ENCODE measurements at places on chromosomes 4 and X.
A peak's percentile ranks its signal among the peaks of the same experiment; 100 is the strongest.

DNA sequence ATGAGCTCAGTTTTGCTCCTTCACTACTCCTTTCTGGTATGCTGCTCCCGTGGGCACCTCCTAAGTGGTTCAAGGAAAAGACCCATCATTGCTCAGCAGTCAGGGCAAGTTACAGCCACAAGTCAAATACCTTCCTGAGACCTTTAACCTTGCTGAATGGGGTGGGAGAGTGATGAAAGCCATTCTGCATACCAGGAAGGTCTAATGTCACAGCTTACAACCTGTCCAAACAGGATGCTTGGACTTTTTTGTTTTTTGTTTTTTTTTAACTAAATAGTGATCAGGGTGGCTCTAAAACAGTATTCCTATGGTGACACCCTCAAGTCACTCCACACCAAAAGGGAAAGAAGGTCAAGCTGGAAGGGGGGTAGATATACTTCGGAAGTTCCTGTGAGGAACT, 93.1 kb downstream of the GPC3 start:
- DNase-seq = no peak

- no peak for DNase-seq
Observed at GRCh38 chr4:23337292-23337691, 552.6 kb downstream of the PPARGC1A start.

- no peak for DNase-seq
Observed at GRCh38 chr4:700587-701264, 4.9 kb upstream of the PCGF3 start.

- DNase-seq = no peak
Observed at GRCh38 chrX:147917700-147918695, 6.3 kb downstream of the FMR1 start.

DNA sequence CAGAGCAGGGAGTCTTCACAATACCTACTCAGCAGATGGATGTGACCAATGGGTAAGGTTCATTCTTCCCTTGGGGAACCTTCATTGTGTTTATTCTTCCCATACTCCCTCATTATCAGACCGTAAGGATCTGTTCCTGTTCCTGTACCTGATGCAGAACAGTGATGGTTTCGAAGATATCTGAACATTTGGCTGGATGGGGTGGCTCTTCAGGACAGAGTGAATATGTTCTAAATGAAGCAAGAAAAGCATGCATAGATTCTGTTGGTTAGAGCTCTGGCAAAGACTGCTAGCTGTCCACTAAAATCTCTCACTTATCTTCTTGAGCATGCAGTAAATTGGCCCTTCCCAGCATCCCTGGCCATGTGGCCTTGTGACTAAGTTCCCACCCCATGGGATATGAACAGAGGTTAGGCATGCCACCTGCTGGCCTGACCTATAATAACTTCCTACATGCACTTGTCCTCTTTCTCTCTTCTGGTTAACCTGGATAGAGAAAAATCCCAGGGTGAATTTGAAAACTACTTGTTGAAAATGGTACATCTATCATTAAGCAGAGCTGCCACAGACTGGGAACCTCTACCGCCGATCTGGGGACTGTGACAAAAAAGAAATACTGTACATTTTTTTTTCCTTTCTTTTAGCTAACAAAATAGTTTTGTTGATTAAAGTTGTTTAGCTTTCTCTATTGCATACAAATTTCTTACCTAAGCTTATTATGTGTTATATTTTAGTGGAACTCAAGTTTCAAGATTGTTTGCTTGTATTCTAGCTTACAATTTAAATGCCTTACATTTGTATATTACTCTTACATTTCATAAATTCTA, 60.0 kb upstream of the BANK1 start:
- DNase-seq = peak; percentile 21

DNA sequence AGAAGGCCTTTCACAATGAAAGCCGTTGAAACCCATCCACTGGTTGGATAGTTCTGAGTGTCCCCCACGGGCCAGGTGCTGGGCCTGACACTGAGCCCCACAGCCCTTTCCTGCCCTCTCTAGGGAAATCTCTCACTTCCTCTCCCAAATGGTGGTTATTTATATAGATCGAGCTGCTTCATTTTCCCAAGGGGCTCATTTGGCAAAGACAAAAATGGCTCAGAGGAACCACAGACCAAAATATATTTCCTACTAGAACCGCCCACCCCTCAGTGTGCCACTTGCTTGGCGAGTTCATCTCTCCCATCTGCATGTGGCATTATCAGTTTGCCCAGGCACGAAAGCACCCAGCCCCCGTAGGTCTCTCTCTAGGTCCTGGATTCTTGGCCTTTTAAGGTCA, 53.3 kb upstream of the STIM2 start:
- no peak for DNase-seq

DNA sequence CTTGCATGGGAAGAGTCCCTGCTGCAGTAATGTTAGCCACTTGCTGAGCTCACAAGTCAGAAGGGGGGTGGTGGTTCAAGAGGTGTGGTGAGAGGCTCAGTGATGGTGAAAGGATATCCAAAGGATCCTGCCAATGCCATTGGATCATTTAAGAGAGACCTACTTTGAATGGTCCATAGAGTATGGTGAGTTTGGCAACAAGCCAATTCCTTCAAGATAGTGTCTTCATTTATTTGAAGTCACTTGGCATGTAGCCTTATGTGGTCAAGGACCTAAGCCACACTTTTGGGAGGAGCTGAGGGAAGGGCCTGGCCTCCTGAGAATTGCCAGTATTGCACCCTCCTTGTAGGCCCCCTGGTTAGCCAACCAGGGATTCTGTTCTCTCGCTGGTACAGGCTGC, 87.9 kb downstream of the TSPAN7 start:
- no peak for DNase-seq

- no peak for DNase-seq
Observed at GRCh38 chr4:1195109-1195671, 22.8 kb upstream of the SPON2 start.

DNA sequence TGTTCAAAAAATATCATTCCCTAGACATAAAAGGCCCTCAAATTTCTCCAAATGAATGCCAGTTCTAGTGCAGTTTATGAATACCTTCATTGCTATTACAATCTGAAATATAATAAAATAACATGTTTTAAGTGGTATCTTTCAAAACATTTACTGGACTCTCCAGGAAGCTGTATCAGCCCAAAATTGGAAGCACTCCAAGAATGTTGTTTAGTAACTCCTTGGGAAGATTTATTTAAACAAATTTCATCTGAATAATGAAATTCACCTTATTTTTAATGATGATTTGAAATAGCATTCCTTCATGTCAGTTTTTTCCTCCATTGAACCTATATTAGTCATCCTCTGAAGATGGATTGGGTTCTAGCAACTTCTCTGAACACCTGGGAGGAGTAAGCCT, 217.2 kb upstream of the PCDH18 start:
- no peak for DNase-seq

DNA sequence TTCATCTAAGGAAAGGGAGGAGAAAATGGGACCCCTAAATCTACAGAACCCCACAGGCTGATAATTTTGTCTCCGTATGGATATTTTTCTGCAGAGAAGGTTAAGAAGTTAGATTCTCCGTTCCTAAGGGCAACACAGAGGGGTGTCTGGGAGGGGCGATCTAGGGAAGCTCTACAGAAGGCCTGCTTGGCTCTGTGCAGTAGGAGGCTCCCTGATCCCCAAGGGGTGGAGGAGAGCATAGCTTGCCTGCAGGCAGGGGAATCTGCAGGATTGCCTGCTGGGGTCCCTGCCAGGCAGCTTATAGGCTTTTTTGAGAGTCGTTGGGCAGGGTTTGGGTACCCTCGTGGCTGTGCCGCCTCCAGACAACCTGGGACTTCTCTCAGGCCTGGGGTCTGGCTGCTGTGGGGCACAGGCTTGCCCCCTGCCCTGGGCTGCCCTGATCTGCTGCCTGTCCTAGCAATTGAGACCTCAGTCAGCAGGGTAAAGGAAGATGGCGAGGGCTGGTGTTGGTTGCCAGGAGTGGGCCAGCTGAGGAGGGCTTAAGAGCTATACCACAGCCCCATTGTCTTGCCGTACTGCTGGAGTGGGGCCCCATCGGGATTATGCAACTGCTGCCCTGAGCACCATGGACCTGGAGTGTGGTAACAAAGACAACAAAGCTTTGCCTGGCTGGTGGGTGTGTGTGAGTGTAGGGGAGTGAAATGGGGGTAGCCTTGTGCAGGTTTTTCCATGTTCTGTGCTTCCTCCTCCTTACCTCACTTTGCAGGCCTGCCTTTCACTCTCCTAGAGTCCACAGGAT, 74.1 kb downstream of the EFNB1 start:
- no peak for DNase-seq

GRCh38 chrX:101229170-101229569, 9.6 kb downstream of the DRP2 start:
- no peak for DNase-seq

DNA sequence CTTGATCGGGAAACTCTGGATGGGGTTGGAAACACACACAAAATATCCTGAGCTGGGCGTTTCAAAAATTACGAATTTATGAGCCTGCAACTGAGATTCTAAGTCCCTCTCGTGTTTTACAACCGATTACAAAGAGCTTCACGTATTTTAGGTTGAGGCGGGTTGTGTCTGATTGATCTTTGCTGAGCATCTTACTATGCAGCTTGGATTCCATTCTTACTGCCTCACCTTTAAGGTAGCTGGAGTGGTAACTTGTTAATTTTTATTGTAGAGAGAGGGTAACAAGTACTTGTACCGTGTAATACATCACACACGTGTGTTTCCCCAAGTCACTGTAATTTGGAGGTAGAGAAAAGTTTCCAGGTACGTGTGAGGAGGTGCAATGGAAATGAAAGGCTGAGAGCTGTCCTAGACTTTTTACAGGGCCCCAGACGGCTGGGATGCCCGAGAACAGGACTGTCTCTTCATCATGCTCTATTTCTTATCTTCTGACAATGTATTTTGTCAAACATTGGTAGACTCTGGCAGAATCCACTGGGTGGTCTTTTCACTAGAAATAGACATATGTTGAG, 97.8 kb upstream of the TENM3 start:
- DNase-seq = no peak

- DNase-seq = no peak
Observed at GRCh38 chr4:10118048-10119004, 1.7 kb upstream of the WDR1 start.

DNA sequence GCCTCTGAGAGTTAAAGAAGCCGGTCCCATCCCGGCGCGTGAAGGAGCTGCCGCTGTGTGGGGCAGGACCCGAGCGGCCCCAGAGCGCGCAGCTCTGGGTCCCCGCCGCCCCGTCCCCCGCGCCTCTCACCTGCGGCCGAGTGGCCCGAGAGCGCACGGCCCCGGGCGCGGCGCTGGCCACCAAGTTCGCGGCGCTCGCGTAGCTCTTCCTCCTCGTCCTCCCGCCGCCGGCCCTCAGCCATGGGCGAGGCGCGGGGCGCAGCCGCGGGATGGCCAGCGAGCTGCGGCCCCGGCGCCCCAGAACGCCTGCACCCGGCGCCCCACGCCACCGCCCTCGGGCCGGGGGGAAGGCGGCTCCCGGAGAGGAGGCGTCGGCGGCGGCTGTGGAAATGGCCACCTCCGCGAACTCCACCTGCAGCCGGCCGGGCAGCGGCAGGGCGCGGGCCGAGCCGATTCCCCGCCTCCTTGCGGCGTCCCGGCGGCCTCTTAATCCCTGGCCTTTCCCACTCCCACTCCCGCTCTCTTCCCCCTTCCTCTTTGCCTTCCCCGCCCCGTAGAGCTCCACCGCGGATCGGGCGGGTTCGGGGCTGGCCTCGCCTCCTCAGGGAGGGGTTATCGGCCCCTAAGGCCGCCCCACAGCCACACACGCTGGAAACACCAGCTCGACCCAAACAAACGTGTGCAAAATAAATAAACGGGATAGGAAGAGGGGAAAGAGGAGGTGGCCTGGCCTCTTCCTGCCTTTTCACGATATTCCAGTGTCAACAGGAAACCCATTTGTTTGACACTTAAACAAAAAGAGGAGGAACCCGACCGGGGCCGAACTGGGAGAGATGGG, at the start of gene SH3D19:
Gene SH3D19 (minus strand): TSS at position 495 of the 838 bp plus-strand sequence. CDS start 253 bp downstream, at position 242.
- peak; percentile 5 for DNase-seq

DNA sequence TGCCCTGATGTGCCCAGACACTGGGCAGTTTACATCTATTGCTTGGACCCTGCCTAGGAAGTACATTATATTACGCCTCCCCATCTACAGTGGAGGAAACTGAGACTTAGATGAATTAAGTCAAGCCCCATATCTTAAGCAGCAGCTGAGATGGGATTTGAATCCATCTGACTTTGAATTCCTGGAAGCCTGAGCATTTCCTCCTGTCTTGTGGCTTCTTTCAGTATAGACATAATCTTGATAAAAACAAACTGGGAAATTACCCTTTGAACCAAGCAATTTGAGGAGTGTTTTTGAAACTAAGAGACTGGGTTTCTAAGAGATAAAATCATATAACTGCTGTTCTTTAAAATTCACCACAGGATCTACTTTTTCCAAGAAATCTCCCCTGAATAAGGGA, 18.6 kb downstream of the LIMCH1 start:
- no peak for DNase-seq

- no peak for DNase-seq
Observed at GRCh38 chrX:1598021-1598875, 6.8 kb downstream of the AKAP17A start.

DNA sequence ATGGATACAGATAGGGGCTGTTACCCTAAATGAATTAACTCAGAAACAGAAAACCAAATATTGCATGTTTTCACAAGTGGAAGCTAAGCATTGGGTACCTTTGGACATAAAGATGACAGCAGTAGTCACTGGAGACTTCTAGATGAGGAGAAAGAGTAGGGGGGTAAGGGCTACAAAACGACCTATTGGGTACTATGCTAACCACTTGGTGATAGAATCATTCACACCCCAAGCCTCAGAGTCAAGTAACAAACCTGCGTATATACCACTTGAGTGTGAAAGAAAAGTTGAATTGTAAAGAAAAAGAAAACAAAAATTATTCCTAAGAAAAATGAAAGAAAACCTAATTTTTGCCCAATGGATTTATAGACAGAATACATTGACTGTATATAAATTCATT, 7.7 kb upstream of the ARAP2 start:
- no peak for DNase-seq

GRCh38 chrX:11472879-11473278, 179.7 kb downstream of the AMELX start:
- DNase-seq = no peak

DNA sequence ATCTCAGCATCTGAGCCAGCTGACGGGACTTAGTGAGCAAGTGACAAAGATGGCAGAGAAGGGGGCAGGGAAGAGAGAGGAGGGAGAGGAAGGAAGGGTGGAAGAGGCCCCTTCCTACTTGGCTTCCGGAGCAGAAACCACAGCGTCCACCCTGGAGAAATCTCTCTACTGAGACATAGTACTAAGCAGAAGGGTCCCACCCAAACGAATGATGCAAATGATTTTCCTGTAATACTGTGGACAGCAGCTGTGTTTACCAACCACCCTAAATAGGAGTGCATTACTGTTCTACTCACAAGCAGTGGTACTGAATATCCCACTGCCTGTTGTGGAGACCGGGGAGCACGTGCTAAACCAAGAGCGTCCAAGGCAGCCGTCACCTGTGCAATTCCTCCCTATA, 29.4 kb downstream of the DTHD1 start:
- peak; percentile 13 for DNase-seq

DNA sequence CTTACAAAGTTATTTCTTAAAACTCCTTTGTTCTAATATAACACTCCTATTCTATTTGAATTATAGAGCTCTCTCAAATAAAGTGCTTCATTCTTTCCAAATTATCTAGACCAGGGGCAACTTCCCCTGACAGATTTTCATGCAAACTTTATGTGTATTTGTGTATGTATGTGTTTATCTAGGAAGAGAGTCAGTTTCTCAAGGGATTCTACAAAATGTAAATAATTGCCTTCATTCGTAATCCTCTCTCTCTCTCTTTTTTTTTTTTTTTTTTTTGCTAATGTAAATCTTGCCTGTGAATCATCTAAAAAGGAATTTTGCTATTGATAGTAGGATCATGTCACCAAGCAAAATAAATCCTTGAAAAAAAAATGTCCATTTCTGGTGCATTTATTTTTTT, 38.9 kb upstream of the RBPJ start:
- no peak for DNase-seq

All from substantia nigra (tissue), 51 donors.